ENCODE measurements at places on chromosomes 1 and 21.
A peak's percentile ranks its signal among the peaks of the same experiment; 100 is the strongest.

DNA sequence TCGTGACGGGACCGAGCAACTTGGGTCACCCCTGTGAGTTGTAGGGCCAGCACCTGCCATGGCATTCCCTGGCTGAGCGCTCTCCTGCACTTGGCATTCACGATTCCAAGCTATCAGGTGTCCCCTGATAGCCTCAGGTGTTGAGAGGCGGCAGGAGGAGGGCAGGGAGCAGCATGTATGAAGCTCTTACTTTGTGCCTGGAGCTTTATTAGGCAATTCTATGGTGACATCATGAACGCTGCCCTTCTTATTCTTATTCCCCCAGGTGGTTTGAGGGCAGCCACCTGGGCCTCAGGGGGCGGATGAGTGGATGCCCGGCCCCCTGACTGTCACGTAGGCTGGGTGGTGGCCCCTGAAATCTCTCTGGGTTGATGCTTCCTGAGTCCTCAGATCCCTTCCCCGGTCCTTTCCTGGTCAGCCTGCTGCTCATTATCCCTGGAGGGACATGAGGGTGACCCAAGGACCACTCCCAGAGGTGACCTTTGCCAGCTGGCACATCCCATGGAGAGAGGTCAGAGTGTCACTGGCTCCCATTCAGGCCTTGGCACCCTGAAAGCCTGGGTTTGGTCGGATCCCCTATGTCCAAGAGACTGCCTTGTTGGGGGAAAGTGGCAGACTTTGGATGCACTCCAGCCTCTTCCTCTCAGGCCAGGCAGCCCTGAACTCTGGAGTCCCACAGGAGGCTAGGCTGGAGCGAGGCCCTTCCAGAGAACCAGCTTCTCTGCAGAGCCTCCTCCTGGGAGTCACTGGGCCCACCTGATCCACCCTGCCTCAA, 51.9 kb downstream of the SPSB1 start:
- DNase-seq: no peak

DNA sequence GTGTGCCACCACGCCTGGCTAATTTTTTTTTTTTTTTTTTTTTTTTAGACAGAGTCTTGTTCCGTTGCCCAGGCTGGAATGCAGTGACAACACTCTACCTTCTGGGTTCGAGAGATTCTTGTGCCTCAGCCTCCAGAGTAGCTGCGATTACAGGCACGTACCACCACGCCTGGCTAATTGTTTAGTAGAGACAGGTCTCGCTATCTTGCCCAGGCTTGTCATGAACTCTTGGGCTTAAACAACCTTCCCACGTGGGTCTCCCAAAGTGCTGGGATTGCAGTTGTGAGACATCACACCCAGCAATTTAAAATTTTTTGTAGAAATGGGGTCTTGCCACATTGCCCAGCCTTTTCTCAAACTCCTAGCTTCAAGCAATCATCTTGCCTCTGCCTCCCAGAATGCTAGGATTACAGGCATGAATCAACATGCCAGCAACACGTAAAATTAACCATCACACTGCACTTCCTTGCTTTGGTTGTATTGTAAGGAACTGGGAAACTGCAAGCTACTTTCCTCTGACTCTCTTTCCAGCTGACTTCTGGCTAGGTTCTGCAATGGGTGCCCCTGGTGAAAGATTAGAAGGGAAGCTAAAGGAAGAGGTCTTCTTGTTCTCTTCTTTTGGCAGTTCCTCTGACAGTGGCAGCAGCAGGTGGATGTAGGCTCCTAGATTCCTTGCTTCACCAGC, 13.9 kb upstream of the IL6R start:
- no peak for DNase-seq

DNA sequence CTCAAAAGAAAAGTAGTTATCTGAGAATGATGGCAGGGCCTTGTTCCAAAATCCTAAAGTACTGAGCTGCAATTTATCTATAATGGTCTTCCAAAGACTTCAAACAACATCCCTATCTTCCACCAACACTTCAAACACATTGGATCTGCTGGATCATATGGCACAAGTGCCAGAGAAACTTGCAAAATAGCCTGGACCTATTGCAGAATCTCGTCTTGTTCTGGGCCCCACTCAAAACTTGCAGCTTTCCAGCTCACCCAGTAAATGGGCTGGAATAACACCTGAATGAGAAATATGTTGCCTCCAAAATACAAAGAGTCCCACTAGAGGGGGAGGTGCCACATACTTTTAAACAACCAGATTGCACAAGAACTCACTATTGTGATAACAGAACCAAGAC, 44.0 kb upstream of the PKN2 start:
- DNase-seq: no peak

GRCh38 chr1:68281946-68282615, 49.8 kb upstream of the WLS start:
- DNase-seq: no peak

- DNase-seq: no peak
Measured at GRCh38 chr1:89598450-89599331, 34.2 kb upstream of the LRRC8C start.

GRCh38 chr1:80882553-80882952, 918.2 kb upstream of the ADGRL2 start:
- DNase-seq: no peak

GRCh38 chr1:222010306-222010705, 268.4 kb upstream of the DUSP10 start:
- DNase-seq: no peak

DNA sequence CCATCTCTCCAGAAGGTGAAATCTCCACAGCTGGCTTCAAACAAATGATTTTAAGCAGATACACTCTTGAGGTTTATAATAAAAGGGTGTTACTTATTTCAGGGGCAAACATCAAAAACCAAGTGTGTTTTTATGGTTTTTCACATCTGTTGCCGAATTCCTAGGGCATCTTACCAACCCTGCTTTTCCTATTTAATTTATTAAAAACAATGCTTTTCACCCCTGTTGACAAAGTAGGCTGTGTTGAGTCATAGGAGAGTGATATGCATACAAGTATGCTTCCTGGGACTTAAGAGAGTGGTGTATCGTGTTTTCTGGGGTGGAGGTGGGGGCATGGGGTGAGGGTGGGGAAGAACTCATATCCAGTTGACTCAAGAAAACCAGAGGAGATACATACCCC, 29.3 kb upstream of the IL20 start:
- no peak for DNase-seq

DNA sequence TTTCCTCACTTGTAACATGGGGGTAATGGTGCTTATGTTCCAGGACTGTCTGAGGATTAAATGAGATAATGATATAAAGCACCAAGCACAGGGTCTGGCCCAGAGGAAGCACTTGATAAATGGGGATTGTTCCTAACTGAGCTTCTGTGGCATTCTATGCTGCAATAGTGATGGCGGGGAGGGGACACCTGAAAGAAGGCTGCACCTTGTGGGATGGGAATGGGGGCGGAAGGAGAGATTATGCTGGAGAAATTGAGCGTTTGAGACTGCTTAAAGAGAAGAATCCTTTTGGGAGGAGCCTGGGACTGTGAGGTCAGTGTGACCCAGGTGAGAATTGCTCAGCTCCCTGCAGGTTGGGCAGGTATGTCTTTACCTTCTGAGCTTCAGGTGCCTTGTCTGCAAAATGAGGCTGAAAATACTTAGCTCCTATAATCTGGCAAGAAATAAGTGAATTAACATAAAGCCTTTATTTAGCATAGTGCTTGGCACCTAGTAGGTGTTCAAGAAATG, 55.9 kb upstream of the CTPS1 start:
- no peak for DNase-seq

DNA sequence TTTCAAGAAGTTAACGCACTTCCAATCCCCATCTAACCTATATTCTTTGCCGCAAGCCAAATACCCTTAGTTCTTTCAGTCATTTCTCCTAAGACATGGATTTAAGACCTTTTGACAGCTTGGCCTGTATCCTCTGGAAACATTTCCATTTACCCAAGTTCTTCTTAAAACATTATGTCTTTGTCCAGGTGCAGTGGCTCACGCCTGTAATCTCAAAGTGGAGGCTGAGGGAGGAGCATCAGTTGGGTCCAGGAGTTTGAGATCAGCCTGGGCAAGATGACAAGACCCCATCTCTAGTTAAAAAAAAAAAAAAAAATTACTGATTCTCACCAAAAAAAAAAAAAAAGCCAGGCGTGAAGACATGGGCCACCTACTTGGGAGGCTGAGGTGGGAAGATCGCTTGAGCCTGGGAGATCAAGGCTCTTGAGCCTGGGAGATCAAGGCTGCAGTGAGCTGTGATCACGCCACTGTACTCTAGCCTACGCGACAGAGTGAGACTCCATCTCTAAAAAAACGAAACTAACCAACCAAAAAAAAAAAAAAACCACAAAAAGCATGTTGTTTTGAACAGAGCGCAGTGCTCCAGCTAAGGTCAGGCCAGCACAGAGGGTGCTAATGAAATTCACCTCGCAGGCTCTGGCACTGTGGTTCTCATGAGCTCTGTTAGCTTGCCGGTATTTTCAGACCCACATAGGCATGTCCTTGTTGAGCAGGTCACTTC, 36.0 kb downstream of the NUAK2 start:
- DNase-seq: peak; percentile 48

DNA sequence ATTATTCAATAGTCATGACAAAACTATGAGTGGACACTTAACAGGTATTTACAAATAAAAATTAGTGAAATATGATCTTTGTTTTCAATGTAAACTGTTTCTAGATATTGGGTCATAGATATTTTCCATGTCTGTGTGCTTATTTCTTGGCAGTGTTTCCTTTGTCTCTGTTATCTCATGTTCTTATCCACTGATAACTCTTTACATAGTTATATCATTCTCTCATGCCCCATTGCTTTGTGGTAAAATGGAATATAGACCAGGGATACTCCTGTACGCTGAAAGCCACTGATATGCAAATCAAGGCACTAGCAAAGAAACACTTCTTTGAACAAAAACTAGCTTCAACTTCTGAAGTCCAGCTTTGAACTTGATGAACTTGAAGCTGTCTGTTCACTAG, 113.1 kb downstream of the ITSN1 start:
- DNase-seq: no peak

- DNase-seq: no peak
Measured at GRCh38 chr1:15911927-15912326, 64.0 kb downstream of the ZBTB17 start.

- DNase-seq: no peak
Measured at GRCh38 chr1:162571696-162572095, 10.2 kb downstream of the UAP1 start.

GRCh38 chr1:26994020-26994786, 711 bp downstream of the TRNP1 start:
- peak; percentile 23 for DNase-seq

- DNase-seq: no peak
Measured at GRCh38 chr1:212089560-212090163, 54.1 kb downstream of the DTL start.

DNA sequence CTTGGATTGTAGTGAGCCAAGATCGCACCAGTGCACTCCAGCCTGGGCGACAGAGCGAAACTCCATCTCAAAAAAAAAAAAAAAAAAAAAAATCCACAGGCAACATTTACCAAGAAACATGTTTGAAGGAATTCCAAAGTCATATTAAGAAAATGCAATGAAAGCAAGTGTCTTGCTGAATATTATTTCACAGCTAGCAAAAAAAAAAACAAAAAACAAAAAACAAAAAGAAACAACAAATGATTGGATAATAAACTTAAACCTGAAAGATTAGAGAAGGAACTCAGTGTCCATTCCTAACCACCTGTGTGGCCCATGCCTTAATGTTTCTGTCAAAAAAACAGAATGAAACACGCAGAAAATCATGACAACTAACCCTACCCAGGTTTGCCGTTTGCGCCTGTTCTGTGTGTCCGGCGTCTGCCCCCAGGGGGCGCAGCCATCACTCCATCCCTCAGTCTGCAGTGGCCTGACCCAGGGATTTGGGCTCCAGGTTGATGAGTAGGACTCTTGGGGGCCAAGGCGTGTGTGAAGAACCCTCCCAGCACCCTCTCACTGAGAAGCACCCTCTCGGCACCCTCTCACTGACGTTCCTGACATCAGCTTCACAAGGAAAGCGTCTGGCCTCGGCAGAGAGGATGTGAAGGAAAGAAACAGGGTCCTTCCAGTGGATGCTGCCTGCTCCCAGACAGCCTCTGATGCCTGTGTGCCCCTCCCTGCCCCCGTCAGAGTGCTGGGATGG, 19.2 kb upstream of the PTTG1IP start:
- peak; percentile 83 for DNase-seq

- no peak for DNase-seq
Measured at GRCh38 chr1:203538726-203539125, 44.8 kb downstream of the OPTC start.

DNA sequence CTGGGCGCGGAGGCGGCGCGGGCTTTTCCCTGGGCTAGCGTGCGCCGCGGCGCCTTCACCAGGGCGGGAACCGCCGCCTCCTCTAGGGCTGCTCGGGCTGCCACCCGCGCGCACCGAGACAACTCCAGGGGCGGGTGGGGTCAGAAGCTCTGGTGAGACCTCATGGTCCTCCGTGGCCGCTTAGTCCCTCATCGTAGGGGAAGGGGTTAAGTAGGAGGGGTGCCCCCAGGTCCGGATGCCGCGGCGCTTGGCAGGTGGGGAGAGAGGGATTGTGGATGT, 559 bp downstream of the SERTAD4 start:
- DNase-seq: no peak

DNA sequence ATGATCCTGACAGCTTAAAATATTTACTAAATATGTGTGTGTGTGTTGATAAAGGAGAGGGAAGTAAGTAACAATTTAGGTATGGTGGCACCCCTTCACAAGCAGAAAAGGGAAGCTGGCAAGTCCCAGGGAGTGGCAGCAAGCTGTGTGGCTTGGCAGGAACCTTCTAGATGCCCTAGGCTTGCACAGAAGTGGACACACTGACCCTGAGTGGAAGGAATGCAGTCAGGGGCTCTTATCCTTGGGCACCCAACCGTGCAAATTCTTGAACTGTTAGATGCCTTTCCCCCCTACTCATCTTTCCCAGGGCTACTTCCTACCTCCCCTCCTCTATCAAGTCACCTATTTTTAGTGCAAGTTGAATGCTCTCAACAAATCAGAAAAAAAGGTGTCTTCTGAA, 18.9 kb downstream of the ACP6 start:
- no peak for DNase-seq

GRCh38 chr1:232393444-232394146, 236.3 kb downstream of the SIPA1L2 start:
- DNase-seq: no peak

GRCh38 chr1:24186993-24187790, at the start of gene IFNLR1:
Gene IFNLR1 (minus strand): TSS chr1:24187289. CDS start chr1:24187248, 41 bp downstream.
- DNase-seq: peak; percentile 64

DNA sequence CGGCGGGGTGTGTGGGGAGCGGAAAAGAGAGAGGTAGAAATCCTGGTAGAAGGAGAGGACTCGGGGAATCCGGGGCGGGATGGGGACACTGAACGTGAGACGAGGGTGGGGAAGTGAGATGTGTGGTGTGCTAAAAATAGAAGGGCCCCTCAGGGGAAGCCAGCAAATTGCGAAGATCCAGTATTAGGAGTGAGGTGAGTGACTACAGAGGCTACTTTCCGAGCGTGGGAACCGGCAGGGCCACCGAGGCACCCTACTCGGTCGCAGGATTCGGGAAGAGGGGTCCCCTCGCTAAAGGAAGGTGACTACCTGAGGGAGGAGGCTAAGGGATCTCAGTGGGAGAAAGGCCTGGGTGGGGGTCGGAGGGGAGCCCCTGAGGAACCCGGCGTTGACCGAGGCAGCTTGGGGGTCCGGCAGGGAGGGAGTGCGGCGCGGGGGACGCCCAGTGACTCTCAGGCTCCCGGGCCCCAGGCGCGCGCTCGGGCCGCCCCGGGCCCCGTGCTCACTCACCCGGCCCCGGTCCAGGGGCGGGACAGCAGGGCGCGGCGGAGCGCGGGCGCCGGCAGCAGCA, 318 bp downstream of the ALDH4A1 start:
- DNase-seq: no peak

Data from activated CD4-positive, alpha-beta T cell treated with anti-CD3 and anti-CD28 coated beads for 4 hours (primary cell).